ENCODE measurements at places on chromosomes 12 and 14. TPM values are rescaled to one million over a fixed set of nuclear protein-coding genes. Genes with fewer than 3 reads are reported as not detected.

VDR gene
- not detected for total RNA-seq

IFI27 gene
- total RNA-seq = 9.5 TPM

METTL1 gene
- 37.8 TPM for total RNA-seq

GLTP gene
- 32.0 TPM for total RNA-seq

LIMA1 gene
- total RNA-seq = 25.5 TPM

MMP14 gene
- 63.2 TPM for total RNA-seq

SPRYD4 gene
- total RNA-seq = 4.9 TPM

NRXN3 gene
- total RNA-seq = 2.5 TPM
